Heart left ventricle (tissue), 16 donors: ENCODE measurements at places on chromosomes 3 and 15.
A peak's percentile ranks its signal among the peaks of the same experiment; 100 is the strongest.

DNA sequence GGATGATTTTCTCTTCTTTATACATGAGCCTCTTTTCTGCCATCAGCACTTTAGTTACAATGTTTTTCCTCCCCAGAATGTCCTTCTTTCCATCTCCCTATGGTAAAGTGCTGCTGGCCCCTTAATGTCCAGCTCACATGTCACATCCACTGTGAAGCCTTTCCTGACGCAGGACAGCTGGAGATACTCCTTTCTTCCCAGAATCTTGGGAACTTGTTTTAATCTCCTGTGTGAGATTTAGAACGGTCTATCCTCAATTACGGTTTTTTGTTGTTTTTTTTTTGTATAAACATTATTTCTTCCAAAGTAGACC, 147.7 kb upstream of the TSC22D2 start:
- DNase-seq = no peak

GRCh38 chr3:178325330-178325729, 210.9 kb upstream of the KCNMB2 start:
- no peak for DNase-seq

DNA sequence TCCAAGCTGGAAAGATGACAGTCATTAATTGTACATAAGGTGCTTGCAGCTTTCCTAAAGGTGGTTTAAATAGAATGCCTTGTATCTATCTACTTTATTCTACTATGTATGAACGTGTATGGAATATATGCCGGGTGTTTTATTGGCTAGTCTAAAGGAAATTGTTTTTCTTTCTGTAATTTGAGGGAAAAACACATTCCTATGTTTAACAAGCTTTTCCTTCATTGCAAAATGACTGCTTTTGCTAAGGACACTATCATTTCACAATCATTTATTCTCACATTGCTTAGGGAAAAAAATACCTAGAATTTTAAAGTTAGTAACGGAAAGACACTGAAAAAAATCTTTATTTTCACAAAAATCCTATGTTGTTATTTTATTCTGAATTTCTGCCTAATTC, 141.7 kb downstream of the WDR76 start:
- no peak for DNase-seq

- no peak for DNase-seq
Measured at GRCh38 chr15:48175126-48175525, 3.0 kb downstream of the MYEF2 start.

GRCh38 chr15:57607570-57608000, 15.9 kb downstream of the MYZAP start:
- DNase-seq = no peak

GRCh38 chr3:186669378-186670084, 3.7 kb downstream of the HRG start:
- DNase-seq = no peak

GRCh38 chr3:186823386-186823785, 17.1 kb upstream of the RFC4 start:
- no peak for DNase-seq

DNA sequence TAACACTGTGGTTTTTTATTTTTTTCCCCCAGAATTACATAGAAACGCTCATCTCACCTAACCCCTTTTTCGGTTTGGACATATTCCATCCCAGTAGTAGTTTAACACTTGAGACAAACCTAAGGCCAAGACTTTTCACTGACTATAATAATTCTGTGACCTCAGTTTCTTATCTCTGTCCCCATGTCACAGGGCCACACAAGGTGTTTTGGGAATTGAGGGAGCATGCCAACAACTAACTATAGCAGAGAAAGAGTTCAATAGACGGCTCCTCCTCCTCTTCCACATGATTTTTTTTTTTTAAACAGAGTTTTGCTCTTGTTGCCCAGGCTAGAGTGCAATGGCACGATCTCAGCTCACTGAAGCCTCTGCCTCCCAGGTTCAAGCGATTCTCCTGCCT, 27.4 kb upstream of the GHSR start:
- no peak for DNase-seq

- peak; percentile 65 for DNase-seq
Measured at GRCh38 chr15:31472636-31473384, 146.2 kb downstream of the KLF13 start.

DNA sequence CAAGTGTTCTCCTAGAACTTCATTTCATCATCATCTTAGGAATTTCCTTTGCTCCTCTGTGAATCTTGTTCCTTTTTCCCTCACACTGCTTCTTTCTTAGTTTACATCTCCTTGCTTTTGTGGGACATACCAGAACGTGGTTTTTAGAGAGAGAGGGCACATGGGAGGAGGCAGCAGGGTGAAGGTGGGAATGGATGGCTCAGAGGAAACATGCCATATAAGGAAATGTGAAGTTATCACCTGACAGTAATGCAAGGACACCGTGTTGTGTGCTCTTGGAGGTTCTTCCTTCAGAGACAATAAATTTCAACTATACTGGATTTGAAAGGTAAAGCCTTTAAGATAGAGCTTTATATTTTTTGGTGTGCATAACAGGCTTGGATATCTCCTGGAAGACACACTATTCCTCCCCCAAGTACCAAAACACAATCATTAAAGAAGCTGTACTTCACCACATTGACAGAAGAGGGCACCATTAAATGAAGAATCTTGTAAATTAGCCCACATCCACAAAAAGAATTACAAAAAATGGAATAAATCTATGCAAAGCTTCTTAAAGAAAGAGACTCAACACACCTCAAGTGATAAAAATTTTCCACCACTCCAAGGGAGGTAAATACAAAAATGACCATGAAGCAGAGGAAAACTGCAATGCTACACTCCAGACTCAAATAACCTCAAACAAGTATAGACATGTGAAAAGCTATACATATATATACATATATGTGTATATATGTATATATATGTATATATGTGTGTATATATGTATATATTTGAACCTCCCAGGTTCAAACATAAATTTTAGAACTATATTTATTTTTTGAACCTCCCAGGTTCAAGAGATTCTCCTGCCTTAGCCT, 26.1 kb downstream of the RPL39L start:
- DNase-seq = no peak

DNA sequence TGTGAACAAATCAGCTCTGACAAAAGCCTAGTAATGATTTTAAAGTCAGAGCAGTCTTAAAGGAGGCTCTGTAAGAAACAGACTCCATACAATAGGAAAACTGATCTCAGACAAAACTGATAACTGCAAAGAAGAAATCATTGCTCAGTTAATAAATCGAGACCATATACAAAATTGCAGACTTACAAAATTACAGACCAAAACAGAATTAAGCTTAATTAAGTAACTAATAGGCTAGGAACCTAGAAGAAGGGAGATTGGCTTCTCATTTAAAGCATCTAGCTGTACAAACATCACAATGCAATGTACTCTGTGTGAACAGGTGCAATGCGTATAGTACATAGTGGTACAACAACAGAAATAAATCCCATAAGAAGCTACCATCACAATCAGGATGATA, 46.3 kb downstream of the ZBTB20 start:
- no peak for DNase-seq

DNA sequence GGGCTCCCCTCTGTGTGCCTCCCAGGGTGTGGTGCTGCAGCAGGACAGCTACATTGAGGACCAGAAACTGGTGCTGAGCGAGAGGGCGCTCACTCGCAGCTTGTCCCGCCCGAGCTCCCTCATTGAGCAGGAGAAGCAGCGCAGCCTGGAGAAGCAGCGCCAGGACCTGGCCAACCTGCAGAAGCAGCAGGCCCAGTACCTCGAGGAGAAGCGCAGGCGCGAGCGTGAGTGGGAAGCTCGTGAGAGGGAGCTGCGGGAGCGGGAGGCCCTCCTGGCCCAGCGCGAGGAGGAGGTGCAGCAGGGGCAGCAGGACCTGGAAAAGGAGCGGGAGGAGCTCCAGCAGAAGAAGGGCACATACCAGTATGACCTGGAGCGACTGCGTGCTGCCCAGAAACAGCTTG, 53.7 kb downstream of the KLHL25 start:
- no peak for DNase-seq

DNA sequence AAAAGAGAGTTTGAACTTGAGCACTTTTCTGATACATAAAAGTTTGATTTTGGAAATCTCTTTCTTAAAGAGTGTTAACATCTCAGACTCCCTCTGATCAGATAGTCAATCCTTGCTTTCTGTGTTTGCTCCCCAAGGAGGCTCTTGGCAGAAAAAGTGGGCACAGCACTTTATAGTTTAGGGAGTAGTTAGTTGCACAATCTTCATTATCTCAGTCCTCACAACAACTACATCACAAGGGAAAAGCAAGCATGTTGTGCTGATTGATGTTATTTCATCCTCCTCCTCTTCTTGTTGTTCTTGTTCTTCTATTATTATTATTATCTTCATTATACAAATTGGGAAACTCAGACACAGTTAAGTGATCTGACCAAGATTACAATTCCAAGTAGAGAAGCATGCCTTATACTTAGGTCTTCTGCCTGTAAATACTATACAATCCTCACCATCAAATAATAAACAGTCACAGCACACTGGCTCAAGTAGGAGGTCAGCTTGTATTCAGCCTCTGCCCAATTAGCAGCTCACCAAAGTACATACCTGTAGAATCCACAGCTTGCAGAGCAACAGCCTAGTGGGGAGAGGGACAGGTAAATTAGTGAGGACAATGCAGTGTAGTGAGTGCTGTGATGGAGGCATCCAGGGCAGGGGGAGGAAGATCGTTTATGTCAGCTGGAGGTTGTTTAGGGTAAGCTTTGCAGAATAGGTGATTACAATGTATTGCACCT, 304.1 kb upstream of the MME start:
- DNase-seq = no peak

DNA sequence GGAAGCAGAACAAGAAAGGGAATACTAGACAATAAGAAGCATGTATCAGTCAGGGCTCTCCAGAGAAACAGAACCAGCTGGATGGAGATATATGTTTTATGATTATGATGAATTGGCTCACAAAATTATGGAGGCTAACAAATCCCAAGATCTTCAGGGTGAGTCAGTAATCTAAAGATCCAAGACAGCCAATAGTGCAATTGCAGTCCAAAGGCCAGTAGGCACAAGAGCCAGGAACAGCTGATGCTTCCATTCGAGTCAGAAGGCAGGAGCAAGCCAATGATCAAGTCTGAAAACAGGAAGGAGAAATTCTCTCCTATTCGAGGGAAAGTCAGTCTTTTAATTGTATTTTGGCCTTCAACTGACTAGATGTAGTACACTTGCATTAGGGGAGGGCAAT, 164.9 kb upstream of the ST8SIA2 start:
- no peak for DNase-seq

DNA sequence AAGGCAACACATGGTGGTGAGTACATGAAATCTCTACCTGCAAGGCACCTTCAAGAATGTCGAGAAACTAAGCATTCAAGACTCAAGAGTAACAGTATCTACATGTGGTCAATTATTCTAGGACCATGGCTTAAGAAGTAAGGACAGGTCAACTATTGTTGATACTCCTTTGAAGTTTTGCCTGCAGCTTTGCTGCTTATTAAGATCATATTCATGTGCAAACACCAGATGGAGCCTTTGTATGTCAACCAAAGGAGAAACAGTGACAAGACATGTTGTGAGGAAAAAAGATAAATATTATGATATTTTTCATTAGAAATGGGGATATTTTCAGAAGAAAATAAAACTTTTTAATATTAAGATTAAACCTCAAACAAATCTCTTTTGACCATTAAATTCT, 52.3 kb upstream of the FGF7 start:
- DNase-seq = no peak

- DNase-seq = no peak
Measured at GRCh38 chr3:58749948-58750347, 83.4 kb upstream of the FAM3D start.

GRCh38 chr3:129389572-129389937, 38.9 kb downstream of the EFCAB12 start:
- no peak for DNase-seq

DNA sequence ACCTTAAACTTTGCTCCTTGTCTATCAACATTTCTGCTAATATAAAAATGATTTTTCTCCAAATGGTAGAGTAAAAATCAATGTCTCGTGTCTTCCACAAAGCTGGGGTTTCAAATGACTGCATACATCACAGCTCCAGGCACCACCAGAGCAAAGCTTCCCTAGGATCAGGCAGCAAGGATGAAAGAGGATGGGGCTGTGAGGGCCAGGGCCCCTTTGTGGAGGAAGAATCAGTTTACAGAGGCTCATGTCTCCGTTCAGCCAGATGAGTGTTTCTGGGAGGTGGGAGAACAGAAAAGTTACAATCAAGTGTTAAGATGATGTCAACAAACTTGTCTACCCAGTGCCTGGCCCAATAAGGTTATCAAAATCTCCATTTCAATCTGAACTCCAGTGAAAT, 105.5 kb downstream of the BDH1 start:
- DNase-seq = no peak

GRCh38 chr3:136255672-136256406, 5.7 kb downstream of the PCCB start:
- no peak for DNase-seq

- DNase-seq = no peak
Measured at GRCh38 chr3:192831111-192831644, 86.5 kb downstream of the MB21D2 start.

- DNase-seq = peak; percentile 68
Measured at GRCh38 chr3:115819785-115820384, 196.6 kb downstream of the GAP43 start.

DNA sequence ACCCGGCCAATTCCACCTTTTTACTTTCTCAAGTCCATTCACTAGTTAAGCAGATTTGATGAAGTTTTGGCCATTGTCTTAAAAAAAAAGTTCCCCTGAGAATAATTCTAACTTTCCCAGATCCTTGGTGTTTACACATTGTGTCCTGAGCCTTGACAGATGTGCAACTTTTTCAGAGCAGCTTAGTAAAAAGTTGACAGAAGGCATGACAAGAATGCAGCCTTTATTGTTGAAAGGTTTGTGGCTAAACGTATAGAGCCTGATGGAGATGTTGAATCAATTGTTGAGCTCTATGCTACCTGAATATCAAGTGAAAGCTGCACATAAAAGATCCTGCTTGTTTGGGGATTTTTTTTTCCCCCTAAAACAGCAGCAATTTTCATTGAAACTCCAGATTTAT, 75.3 kb upstream of the CMTM7 start:
- DNase-seq = no peak

- no peak for DNase-seq
Measured at GRCh38 chr15:67692573-67692972, 132.7 kb upstream of the SKOR1 start.

- DNase-seq = no peak
Measured at GRCh38 chr3:17882981-17883380, 140.6 kb upstream of the TBC1D5 start.

DNA sequence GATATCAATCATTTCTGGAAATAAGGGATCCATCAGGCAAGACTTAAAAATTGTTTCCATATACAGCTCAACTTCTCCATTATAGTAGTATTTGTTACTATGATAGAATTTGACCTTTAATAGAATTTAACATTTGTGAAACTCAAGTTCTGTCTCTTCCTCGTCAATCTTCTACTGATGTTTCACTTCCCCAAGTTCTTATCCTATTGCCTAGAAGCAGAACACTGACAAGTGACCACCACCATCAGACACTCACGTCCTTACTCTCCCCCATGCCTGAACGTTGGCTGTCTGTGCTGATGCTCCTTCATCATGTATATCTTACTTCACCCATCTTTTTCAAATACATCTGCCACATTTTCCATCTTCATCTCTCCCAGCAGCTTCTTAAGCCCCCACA, 26.6 kb upstream of the TAFA4 start:
- DNase-seq = no peak

GRCh38 chr3:66344391-66344811, 123.6 kb downstream of the SLC25A26 start:
- DNase-seq = no peak
